Left ventricle myocardium superior (tissue), 1 donor: ENCODE measurements at places on chromosomes 6 and 20. TPM values are rescaled to one million over a fixed set of nuclear protein-coding genes. Genes with fewer than 3 reads are reported as not detected.

MCCD1 gene
- total RNA-seq, result not detected

TRIM40 gene
- total RNA-seq, result not detected

TMEM244 gene
- total RNA-seq, result not detected

CD83 gene
- total RNA-seq, result 1.6 TPM

CST4 gene
- not detected for total RNA-seq

GINS1 gene
- 0.94 TPM for total RNA-seq

FOXF2 gene
- total RNA-seq, result not detected

BTN1A1 gene
- total RNA-seq, result not detected

KIAA1755 gene
- 5.3 TPM for total RNA-seq

TUBB2B gene
- total RNA-seq, result 1.0 TPM

ZC2HC1B gene
- not detected for total RNA-seq

AKAP12 gene
- 15.1 TPM for total RNA-seq
